HCT116 (cell line): ENCODE measurements at places on chromosomes 13 and 19.

DNA sequence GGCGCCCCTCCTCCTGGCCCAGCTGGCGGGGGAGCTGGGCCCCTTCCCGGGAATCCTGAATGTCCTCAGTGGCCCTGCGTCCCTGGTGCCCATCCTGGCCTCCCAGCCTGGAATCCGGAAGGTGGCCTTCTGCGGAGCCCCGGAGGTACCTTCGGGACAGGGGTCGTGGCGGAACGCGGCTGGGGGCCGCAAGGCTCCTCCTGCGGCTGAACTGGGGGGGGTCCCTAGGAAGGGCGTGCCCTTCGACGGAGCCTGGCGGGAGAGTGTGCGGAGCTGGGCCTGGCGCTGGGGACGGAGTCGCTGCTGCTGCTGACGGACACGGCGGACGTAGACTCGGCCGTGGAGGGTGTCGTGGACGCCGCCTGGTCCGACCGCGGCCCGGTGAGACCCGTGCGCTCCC lies 8.6 kb downstream of the ALDH16A1 start:
- H3K27me3 ChIP-seq: no peaks in the 10 kb centered on the region
- no peak for DNase-seq
- no peak overlapping the region for H3K4me3 ChIP-seq
- no peak overlapping the region for H3K27ac ChIP-seq
- H3K4me1 ChIP-seq: no peaks in the 10 kb centered on the region
- no peaks in the 10 kb centered on the region for H3K36me3 ChIP-seq

GRCh38 chr13:109778102-109778542 lies 8.3 kb downstream of the IRS2 start:
- peaks cover 49% of the 10 kb centered on the region for H3K4me1 ChIP-seq
- no peak for DNase-seq
- H3K4me3 ChIP-seq: peak overlapping the region; percentile 6; the same call in 1 of the 2 replicates

- no peak overlapping the region for H3K27ac ChIP-seq
- H3K4me3 ChIP-seq: no peak overlapping the region
- H3K36me3 ChIP-seq: no peaks in the 10 kb centered on the region
- no peaks in the 10 kb centered on the region for H3K4me1 ChIP-seq
Measured at GRCh38 chr19:57096685-57097361, 23.0 kb upstream of the USP29 start.

- H3K36me3 ChIP-seq: no peaks in the 10 kb centered on the region
- no peaks in the 10 kb centered on the region for H3K4me1 ChIP-seq
- DNase-seq: no peak
- H3K27me3 ChIP-seq: no peaks in the 10 kb centered on the region
Measured at GRCh38 chr13:101490406-101491015, 38.0 kb downstream of the ITGBL1 start.

DNA sequence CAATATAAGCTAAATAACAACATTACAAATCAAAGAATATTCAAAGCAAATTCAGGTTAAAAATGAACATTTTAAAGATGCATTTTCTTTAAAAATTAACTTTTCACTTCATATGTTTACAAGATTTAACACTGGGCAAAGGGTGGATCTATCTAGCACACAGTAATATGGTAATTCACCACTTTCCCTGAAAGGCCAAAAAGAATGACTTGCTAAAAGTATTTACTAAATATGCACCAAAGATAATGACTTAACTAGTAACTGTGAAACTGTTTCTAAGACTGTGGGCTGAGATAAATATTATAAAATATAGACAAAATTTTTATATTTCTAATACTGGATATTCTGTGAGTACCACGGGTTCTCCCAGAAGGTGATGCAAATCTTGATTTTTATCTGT lies 4.5 kb upstream of the EEF1AKMT1 start:
- no peak overlapping the region for H3K27ac ChIP-seq
- H3K4me3 ChIP-seq: no peak overlapping the region
- peaks cover 8% of the 10 kb centered on the region; the same call in 1 of the 2 replicates for H3K4me1 ChIP-seq
- DNase-seq: no peak
- peaks cover 12% of the 10 kb centered on the region for H3K36me3 ChIP-seq
- no peaks in the 10 kb centered on the region for H3K27me3 ChIP-seq

DNA sequence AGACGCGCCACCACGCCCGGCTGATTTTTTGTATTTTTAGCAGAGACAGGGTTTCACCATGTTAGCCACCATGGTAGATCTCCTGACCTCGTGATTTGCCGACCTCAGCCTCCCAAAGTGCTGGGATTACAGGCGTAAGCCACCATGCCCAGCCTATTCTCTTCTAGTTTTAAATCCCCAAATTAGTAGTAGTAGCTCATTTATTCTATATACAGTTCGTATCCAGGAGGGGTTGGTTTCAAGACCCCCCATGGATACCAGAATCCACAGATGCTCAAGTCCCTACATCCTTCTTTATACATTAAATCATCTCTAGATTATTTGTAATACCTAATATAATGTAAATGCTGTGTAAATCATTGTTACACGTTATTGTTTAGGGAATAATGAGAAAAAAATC lies 2.0 kb downstream of the ZNF568 start:
- H3K4me3 ChIP-seq: no peak overlapping the region
- DNase-seq: no peak
- no peaks in the 10 kb centered on the region for H3K4me1 ChIP-seq
- no peak overlapping the region for H3K27ac ChIP-seq

GRCh38 chr19:41441321-41441945 lies 1.5 kb upstream of the ERICH4 start:
- no peak overlapping the region for H3K27ac ChIP-seq
- no peaks in the 10 kb centered on the region for H3K27me3 ChIP-seq
- H3K36me3 ChIP-seq: no peaks in the 10 kb centered on the region; the same call in 1 of the 2 replicates
- DNase-seq: no peak
- peaks cover 12% of the 10 kb centered on the region for H3K4me1 ChIP-seq
- no peak overlapping the region for H3K4me3 ChIP-seq

GRCh38 chr13:112179995-112180394 lies 113.0 kb downstream of the SOX1 start:
- peaks cover 29% of the 10 kb centered on the region for H3K27me3 ChIP-seq
- no peak for DNase-seq
- no peaks in the 10 kb centered on the region for H3K36me3 ChIP-seq
- no peak overlapping the region for H3K27ac ChIP-seq
- no peak overlapping the region for H3K4me3 ChIP-seq
- no peaks in the 10 kb centered on the region for H3K4me1 ChIP-seq

DNA sequence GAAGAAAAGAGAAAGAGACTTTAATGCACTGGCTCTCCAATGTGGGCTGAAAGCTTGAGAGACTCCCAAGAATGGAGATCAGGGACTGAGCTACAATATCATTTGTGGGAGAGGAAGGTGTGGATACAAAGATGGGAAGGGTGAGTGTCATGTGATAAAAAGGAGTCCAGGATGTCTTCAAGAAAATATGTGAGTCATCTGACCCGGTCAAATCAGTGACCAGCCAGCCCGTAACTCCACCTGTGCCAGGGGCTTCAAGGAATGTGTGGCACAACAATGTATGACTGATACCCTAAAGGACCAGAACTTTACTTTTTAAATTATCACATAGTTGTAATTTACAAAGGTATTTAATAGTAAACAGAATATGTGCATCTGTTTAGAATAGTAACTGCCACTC lies 97.2 kb downstream of the DOCK9 start:
- DNase-seq: no peak
- no peak overlapping the region for H3K27ac ChIP-seq
- H3K36me3 ChIP-seq: 0 out of 2 replicates have a peak, but pooled peaks cover 3% of the 10 kb centered on the region
- H3K4me1 ChIP-seq: no peaks in the 10 kb centered on the region
- no peak overlapping the region for H3K4me3 ChIP-seq

GRCh38 chr13:43268632-43269031 lies 245.2 kb downstream of the DNAJC15 start:
- H3K27me3 ChIP-seq: no peaks in the 10 kb centered on the region
- H3K27ac ChIP-seq: no peak overlapping the region
- no peak for DNase-seq
- H3K4me3 ChIP-seq: no peak overlapping the region

DNA sequence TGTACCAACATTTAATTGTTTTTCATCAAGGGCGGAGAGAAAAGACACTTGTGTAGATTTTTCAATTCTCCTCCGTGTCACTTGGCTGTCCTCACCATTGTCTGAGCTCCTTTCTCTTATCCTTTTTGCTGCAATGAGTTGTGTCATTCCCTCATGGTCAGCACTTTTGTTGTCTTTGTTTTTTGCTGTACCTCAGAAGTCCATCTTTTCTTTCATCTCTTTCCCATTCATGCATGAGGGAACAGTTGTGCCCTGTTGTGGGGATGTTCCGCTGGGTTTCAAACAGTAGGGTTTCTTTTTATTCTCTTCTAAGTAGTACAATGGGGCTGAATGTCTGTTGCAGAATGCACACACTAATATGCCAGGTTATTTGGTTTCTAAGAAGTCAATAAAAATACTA lies 222.6 kb downstream of the TM9SF2 start:
- no peaks in the 10 kb centered on the region for H3K27me3 ChIP-seq
- H3K4me1 ChIP-seq: peaks cover 5% of the 10 kb centered on the region; the same call in 1 of the 2 replicates
- H3K27ac ChIP-seq: no peak overlapping the region
- DNase-seq: no peak
- no peaks in the 10 kb centered on the region for H3K36me3 ChIP-seq
- H3K4me3 ChIP-seq: no peak overlapping the region

DNA sequence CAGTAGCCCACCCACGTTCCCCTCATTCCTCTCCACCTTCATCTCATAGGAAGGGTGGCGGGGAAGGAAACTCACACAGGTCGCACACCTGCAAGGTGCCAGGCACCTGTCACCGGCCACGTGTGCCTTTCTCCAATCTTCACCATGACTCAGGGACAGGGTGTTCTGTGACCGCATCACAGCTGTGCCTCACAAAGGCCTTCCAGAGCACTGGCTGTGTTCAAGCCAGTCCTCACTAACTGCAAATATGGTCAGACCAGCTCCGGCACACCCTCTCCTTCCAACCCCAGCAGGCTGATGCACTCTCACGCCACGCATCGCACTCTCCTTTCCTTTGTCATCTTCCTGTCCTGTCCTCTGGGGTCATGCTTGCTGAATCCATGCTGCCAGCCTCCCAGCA lies 415.9 kb downstream of the IRS2 start:
- H3K36me3 ChIP-seq: no peaks in the 10 kb centered on the region
- no peak for DNase-seq
- H3K4me3 ChIP-seq: no peak overlapping the region
- no peaks in the 10 kb centered on the region for H3K4me1 ChIP-seq
- H3K27me3 ChIP-seq: no peaks in the 10 kb centered on the region

DNA sequence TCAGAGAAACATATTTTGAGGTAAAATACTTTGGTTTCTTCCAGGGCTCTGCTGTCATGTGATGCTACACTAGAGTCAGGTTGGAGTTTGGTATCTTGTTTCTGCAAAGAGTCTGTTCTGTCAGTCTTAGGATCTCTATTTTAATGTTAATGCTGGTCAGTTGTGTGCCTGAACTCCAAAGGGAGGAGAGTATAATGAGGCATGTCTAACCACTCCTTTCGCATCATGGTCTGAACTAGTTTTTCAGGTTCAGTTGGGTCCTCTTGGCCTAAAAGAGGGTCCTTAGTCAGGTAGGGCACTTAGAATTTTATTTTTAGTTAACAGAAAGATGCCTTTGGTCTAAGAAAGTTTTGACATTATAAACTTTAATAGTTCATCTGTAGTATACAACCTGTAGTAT lies 78.2 kb downstream of the FNDC3A start:
- no peak for DNase-seq
- no peaks in the 10 kb centered on the region for H3K36me3 ChIP-seq
- no peaks in the 10 kb centered on the region for H3K4me1 ChIP-seq
- H3K4me3 ChIP-seq: no peak overlapping the region
- H3K27ac ChIP-seq: no peak overlapping the region

DNA sequence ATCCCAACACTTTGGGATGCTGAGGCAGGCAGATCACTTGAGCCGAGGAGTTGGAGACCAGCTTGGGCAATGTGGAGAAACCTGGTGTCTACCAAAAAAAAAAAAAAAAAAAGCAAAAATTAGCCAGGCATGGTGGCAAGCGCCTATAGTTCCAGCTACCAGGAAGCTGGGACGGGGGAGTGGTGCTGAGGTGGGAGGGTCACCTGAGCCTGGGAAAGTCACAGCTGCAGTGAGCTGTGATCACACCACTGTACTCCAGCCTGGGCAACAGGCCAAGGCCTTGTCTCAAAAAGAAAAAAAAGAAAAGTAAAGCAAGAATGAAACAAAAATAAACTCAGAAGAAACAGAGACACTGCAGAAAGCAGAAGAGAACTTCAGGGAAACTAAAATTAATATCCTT lies 31.6 kb downstream of the MTRF1 start:
- no peak for DNase-seq
- H3K4me3 ChIP-seq: no peak overlapping the region
- H3K27ac ChIP-seq: no peak overlapping the region
- H3K27me3 ChIP-seq: no peaks in the 10 kb centered on the region

DNA sequence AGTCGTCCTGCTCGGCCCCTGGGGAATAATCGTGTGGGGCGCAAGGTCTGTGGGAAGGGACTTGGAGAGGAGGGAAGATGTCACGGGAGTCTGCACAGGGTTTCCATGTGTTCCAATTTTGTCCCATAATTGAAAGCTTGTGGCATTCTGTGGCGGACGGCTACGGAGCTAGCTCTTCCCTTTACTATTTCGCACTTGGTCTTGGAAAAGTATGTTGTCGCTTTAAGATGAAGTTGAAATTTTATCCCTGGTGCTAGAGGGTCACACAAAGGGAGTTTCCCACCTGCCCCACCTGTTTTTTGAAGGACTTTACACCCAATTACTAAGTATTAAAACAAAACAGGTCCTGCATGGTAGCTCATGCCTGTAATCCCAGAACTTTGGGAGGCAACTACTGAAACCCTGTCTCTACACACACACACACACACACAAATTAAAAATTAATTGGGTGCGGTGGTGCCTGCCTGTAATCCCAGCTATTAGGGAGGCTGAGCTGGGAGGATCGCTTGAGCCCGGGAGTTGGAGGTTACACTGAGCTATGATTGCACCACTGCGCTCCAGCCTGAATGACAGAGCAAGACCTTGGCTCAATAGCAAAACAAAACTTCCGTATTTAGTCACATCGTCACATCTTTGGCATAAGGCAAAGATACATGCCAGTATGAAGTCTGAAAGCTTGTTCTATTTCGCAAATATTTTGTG lies 967 bp upstream of the TPT1 start:
- peak overlapping the region; percentile 83 for H3K27ac ChIP-seq
- peak overlapping the region; percentile 86 for H3K4me3 ChIP-seq
- H3K27me3 ChIP-seq: no peaks in the 10 kb centered on the region

DNA sequence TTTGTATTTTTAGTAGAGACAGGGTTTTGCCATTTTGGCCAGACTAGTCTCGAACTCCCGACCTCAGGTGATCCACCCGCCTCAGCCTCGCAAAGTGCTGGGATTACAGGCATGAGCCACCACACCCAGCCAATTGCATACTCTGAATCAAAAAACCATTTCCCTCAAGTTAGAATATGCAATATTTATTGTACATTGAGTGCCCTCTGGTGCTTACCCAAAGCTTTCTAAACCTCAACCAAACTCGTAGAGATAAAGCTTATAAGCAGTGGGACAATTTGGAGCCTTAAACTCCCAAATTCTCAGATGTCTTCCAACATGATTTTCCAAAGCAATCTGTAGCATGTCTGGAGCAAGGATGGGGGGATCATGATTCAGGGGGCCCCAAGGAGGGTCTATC lies 22.4 kb downstream of the RFXAP start:
- no peaks in the 10 kb centered on the region for H3K4me1 ChIP-seq
- H3K27me3 ChIP-seq: no peaks in the 10 kb centered on the region
- H3K4me3 ChIP-seq: no peak overlapping the region
- no peaks in the 10 kb centered on the region for H3K36me3 ChIP-seq
- no peak for DNase-seq
- no peak overlapping the region for H3K27ac ChIP-seq

GRCh38 chr19:3061182-3062161 lies 823 bp downstream of the TLE5 start:
- peak overlapping the region; percentile 91 for H3K27ac ChIP-seq
- H3K27me3 ChIP-seq: no peaks in the 10 kb centered on the region
- DNase-seq: no peak
- peak overlapping the region; percentile 72 for H3K4me3 ChIP-seq
